ENCODE measurements at places on chromosomes 7 and 10. TPM values are rescaled to one million over a fixed set of nuclear protein-coding genes. Genes with fewer than 3 reads are reported as not detected.

DNA sequence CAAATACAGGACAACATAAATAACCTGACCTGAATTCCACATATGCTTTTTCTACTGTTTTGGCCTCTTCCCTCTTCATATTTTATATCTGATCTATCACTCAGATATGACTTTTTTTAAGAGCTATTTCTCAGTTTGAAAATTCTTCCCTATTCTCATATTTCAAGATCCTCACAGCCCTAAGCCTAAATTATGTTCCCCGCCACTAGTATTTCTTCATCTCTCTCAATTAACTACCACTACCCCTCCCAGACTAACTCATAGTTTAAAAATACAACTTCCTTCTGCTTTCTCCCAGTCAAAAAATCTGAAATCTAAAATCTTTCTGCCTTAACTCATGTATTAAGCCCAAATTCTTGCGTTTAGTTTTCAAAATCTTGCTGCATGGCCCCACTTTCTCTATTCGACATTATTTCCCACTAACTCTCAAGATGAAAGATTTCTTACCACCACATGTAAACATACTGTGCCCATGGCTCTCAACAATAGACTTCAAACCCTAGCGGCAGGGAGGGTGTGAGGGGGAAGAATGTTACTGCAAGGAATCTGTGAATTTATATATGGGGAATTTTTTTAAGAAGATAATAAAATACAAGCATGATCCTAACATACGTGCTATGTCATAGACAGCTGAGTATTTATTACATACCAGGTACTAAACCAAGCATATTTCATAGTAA is 64.6 kb downstream of the TFEC start:
- no peak for DNase-seq

- no peak for DNase-seq
Measured at GRCh38 chr7:70142247-70142932, 544.1 kb downstream of the AUTS2 start.

Gene LEP
- total RNA-seq = 1.1 TPM

Gene ZNF503
- 17.9 TPM for total RNA-seq

Gene MBL2
- total RNA-seq = not detected

Measured in transverse colon (tissue), 4 donors.